ENCODE measurements at places on chromosomes 16 and 17.

DNA sequence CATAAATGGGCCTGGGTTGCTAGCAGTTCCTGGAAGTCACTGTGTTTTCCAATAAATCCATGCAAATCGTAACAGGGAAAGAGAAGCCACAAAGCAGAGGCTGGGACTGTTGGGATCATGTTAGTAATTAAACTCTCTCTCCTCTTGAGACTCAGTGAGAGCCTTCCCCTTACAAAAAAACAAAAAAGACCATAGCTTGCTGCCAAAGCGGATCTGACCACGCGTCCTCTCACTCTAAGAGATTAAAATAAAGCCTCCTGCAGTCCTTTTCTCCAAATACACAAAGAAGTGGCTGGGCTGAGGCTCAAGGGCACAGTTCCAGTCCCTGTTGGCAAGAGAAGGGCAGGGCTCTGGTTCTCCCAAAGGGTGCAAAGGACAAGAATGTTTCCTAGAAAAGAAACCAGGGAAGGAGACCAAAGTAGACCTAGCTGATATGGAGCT is 38.5 kb downstream of the PIGL start:
- no peak for DNase-seq

GRCh38 chr16:1494129-1494640 is 1.0 kb downstream of the TELO2 start:
- no peak for DNase-seq

GRCh38 chr17:14098246-14098645 is 28.9 kb downstream of the COX10 start:
- DNase-seq = no peak

GRCh38 chr16:983044-984030 is 1.8 kb downstream of the SOX8 start:
- DNase-seq = no peak

DNA sequence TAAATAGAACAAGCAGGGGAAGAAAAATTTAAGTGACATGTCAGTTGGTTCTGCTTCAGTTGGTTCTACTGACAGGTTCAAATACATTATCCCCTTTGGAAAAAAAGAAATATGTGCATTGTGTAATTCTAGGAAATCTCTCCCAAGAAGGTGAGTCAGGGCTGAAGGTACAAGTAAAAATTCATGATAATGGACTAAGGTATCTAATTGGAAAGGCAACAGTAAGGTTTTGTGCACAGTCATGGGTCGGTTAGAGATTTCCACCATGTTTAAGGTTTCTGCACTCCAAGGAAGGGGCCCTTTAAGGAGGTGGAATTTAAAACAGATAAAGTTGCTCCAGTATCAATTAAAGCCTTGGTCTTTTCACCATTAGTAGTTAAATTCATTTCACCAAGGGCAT is 17.9 kb upstream of the B4GALNT2 start:
- DNase-seq = no peak

DNA sequence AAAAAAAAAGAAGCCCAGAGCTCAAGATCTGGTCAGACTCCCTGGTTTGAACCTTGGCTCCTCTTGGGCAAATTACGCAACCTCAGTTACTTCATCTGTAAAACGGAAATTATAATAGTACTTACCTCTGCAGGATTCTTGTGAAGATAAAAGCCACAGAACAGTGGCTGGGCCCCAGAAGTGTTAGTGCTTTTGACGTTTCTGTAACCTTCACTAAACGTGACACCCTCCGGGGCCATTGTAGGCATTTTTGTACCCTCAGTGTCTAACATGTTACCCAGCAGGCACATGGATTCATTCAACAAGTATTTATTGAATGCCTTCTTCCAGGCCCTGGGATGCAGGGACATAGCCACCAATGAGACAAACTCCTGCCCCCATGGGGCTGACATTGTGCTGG is 58.0 kb downstream of the PITPNC1 start:
- no peak for DNase-seq

- no peak for DNase-seq
Measured at GRCh38 chr17:78784352-78784751, 2.3 kb upstream of the CYTH1 start.

DNA sequence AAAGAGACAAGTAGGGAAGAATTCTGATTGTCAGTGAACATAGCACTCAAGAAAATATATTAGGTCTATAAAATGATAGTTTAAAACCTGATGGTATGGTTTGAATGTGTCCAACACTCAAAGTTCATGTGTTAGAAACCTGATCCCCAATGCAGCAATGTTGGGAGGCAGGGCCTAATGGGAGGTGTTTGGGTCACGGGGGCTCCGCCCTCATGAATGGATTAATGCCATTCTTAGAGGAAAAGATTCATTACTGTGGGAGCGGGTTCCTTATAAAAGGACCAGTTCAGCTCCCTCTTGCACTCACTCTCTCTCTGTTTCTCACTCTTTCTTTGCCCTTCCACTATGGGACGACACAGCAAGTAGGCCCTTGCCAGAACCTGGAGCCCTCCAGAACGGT is 41.5 kb upstream of the SLC47A1 start:
- DNase-seq = no peak

All from stimulated activated CD8-positive, alpha-beta memory T cell treated with anti-CD3 and anti-CD28 coated beads, Interleukin-7, amount 100 ng/mL, for 24 hours (primary cell).